ENCODE measurements at places on chromosomes 16 and 17.

DNA sequence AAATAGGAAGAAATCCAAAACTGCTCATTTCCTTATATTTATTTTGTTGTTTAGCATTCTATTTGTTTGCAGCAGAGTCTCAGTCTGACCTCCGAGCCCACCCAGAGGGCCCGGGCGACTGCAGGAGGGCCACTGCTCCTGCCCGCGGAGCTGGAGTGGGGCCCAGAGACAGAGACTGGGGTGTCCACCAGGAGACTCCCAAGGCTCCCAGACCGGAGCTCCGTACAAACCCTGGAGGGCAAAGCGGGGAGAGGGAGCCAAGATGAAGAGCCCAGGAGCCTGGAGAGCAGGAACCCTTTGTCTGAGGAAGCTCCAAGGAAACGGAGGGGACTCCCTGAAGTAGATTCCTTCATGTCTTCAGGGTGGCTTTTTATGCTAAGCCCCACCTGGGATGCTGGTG, 57.9 kb downstream of the AXIN2 start:
- no peak for DNase-seq

DNA sequence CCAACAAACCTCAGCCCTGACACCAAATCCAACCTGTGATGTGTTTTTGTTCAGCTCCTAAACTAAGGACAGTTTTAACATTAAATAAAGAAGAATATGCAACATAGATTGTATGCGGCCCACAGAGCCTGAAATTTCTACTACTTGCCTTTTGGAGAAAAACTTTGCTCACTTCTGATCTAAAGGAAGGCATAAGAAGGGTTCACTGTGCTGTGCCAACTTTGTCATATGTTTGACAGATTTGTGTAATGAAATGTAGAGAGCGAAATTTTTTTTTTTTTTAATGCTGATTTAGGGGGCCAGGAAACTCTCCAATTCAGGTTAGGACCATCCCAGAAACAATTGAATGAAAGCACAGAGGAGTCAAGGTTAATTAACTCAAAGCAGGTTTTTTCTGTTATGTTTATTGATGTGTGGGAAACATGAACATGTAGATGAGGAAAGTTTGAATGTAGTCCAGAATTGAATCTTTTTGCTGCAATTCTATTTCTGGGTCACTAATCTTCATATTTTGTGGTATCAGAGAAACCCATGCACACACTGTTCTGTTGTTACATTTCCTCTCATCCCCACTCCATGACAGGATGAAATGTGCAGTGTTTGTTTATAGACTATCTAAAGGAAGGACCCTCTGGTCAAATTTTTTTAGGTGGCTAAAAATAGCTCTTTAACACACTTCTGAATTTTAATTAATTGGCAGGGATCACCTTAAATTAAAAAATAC, 71.5 kb downstream of the TAOK1 start:
- DNase-seq: no peak

DNA sequence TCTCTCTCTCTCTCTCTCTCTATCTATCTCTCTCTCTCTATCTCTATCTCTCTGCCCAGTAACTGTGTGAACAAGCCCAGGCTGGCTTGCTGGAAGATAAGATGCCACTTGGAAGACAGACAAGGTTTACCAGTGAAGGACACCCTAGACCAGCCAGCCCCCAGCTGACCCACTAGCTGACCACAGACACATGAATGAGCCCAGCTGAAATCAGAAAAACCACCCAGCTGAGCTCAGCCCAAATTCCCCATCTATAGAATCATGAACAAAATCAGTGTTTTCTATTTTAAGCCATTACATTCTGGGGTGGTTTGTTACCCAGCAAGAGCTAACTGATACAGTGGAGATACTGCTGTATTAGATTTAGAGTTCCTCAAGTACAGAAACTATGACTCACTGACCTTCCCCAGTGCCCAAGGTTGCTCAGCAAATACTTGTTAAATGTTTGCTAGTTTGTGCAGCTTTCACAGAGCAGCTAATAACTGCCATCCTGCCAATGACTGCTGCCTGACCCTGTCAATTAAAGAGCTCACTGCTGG, 18.0 kb downstream of the EMP2 start:
- DNase-seq: no peak

DNA sequence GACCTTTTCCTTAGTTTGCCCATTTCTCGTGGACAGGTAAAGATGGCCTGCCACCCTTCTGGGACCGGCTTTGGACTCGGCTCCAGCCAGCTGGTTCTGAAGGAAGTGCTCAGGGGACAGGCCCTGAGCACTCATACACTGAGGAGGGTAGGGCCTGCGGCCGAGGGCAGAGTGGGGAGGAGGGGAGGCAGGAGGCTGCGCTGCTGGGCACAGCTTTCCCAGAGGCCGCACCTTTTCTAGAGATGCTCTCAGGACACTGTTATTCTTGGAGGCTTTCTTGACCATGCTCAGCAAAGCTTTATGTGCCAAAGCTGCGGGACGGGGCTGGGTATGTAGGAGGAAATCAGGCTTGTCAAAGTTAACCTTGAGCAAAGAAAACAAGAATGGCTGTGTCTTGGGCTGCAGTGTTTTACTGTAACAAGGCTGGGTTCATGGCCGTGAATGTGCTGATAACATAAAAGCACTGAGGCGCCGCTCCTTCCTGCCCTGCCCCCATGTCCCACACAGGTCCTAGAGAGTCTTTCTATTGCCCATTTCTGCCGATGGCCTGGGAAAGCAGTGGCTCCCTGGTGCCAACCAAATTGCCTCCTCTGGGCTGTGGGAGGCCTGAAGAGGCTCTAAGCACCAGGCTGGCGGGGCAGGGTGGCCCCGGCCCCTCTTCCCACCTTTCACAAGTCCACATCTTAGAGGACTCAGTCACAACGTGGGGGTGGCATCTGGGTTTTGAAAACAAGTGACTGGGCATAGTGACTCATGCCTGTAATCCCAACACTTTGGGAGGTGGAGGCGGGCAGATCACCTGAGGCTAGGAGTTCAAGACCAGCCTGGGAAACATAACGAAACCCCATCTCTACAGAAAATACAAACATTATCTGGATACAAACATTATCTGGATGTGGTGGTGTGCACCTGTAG, 22.3 kb upstream of the TIMP2 start:
- no peak for DNase-seq

DNA sequence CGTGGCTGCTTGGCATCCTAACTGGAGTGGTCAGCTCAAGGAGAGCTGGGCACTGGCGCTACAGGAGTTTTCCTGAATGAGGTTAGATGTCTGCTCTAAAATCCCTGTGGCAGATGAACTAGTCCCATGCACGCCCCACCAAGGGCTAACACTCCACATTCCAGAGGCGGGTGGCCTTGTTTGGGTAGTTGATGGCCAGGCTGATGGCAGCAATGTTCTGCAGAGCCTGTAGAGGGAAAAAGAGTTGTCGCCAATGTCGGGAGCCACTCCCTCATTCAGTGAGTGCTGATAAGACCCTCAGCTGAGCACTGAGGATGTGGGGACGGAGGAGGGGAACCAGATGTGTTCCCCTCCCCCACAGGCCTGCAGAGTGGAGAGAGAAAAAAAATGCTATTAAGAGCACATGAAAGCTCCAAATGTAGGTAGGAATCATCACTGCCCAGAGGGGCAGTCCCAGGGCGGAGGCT, 42.5 kb upstream of the ATP2A3 start:
- DNase-seq: no peak

DNA sequence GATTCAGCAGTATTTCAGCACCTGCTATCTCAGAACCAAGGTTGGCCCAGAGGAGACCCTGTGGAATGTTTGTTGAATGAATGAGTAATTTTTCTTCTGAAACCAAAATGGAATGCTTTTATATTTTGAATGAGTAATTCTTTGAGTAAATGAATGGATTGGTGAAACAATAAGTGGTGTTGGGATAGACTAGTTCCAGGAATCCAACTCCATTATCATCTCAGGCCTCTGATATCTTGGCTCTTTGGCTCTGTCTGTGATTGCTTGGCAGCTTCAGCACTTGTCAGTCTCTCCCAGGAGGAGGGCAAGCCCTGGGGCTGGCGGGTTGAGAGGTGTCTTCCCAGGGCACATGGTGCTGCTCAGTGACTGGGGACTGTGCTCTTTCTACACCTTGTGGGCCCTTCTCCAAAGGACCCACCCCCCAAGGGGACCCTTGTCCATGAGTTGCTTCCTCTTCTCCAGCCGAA, 284.4 kb upstream of the FOXF1 start:
- no peak for DNase-seq

DNA sequence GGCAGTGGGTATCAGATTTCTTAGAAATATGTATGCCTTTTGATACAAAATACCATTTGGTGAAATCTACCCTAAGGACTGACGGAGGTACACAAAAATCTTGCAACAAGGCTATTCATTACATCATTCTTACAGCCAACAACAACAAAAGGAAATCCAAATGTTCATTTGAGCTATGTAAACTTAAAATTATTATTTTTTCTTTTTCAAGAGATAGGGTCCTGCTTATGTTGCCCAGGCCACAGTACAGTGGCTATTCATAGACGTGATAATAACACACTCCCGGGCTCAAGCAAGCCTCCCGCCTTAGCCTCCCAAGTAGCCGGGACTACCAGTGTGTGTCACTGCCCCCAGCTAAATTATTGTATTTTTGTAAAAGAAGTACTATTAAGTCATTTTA, 9.0 kb downstream of the SRR start:
- no peak for DNase-seq

DNA sequence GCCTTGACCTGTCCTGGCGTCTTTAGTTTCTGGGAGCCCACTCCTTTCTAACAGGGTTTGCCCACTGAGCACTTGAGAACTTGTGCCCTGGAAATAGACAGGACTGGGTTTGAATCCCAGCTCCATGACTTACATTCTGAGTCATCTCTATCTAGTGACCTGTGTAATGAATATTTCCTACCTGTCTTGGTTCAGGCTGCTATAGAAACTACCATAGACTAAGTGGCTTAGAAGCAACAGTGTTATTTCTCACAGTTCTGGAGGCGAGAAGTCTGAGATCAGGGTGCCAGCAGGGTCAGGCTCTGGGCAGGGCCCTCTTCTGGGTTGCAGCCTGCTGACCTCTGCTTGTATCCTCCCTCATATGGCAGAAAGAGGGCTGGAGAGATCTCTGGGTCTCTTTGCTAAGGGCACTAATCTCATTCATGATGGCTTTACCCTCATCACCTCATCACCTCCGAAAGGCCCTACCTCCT, 110.7 kb upstream of the DHX40 start:
- no peak for DNase-seq

DNA sequence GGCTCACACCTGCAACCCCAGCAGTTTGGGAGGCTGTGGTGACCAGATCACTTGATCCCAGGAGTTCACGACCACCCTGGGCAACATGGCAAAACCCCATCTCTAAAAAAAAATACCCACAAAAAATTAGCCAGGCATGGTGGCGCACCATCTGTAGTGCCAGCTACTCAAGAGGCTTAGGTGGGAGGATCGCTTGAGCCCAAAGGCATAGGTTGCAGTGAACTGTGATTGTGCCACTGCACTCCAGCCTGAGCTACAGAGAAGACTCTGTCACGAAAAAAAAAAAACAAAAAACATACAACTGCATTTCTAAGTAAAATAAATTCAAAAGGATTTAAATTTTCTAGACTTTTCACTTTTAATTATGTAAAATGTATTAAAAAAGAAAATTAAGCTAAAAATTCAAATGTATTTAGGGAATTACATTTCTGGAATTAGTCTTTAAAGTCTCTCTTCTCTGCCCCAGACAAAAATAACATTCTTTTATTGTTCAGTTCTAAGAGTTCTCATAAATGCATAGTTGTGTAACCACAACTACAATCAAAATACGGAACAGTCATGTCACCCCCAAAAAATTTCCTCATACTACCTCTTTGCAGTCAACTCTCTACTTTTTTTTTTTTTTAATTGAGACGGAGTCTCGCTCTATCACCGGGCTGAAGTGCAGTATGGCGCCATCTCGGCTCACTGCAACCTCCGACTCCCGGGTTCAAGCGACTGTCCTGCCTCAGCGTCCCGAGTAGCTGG, 14.1 kb downstream of the FAM222B start:
- DNase-seq: no peak

DNA sequence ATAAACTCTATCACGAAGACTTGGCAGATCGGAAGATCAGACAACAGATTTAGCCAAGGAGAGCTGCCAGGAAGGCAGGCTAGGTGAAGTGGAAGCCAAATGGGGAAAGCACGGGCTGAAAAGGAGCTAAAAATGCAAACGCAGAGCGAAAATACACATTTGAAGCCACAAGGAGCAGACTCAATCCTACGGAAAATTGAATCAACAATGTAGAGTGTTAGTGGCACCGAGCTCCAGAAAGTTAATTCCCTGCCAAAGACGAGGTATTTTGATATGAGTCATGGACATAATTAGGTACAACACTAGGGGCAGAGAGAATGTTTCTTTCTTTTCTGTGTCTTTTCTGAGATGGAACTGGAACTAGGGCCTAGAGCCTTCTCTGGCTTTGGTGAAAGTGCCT, 20.7 kb downstream of the GSG1L start:
- no peak for DNase-seq

GRCh38 chr16:16062023-16062937, 112.9 kb downstream of the ABCC1 start:
- DNase-seq: no peak

GRCh38 chr16:12303653-12304052, 327.1 kb downstream of the SNX29 start:
- DNase-seq: no peak

GRCh38 chr17:13518261-13519000, 83.3 kb downstream of the HS3ST3A1 start:
- no peak for DNase-seq

GRCh38 chr17:923633-924032, 55.9 kb downstream of the NXN start:
- DNase-seq: no peak

DNA sequence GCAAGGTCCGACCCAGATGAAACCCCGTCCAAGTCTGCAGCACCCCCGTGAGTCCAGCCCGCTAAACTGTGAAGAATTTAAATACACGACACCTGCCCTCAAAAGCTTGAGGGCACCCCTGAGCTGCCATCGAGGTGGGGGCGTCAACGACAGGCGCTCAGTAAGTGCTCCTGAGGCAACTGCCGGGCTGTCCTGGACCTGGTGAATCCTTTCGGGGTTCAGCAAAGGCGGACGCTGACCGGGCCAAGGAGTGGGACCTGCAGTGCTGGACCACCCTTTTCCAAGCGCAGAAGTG, 512 bp upstream of the ENDOV start:
- DNase-seq: no peak

- no peak for DNase-seq
Measured at GRCh38 chr16:65314627-65315008, 192.8 kb upstream of the CDH11 start.

GRCh38 chr16:57030346-57030902, 41.1 kb downstream of the NLRC5 start:
- no peak for DNase-seq

- DNase-seq: no peak
Measured at GRCh38 chr17:18241229-18241871, 15.9 kb downstream of the LLGL1 start.

DNA sequence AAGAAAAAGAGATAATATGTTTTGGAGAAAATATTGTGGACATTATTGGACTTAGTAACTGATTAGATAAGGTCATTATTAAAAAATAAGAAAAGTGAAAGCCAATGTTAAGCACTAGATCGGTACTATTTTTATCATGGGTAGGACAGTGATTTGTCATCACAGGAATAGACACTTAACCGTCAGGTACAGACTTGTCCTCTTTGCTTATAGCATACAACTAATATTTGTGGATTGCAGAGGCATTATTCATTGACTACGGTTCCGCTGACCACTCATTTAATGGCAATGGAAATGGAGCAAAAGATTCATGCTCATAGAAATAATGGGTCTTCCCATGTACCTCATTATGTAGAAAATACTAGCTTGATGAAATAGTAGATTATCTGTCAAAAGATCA, 596.3 kb upstream of the CA10 start:
- no peak for DNase-seq

- no peak for DNase-seq
Measured at GRCh38 chr17:77370586-77370985, 229.8 kb downstream of the SEC14L1 start.

- DNase-seq: no peak
Measured at GRCh38 chr17:5971969-5972368, 98.2 kb upstream of the WSCD1 start.
